AG20443 (cell line): ENCODE measurements at places on chromosomes 3 and 15.
A peak's percentile ranks its signal among the peaks of the same experiment; 100 is the strongest.

DNA sequence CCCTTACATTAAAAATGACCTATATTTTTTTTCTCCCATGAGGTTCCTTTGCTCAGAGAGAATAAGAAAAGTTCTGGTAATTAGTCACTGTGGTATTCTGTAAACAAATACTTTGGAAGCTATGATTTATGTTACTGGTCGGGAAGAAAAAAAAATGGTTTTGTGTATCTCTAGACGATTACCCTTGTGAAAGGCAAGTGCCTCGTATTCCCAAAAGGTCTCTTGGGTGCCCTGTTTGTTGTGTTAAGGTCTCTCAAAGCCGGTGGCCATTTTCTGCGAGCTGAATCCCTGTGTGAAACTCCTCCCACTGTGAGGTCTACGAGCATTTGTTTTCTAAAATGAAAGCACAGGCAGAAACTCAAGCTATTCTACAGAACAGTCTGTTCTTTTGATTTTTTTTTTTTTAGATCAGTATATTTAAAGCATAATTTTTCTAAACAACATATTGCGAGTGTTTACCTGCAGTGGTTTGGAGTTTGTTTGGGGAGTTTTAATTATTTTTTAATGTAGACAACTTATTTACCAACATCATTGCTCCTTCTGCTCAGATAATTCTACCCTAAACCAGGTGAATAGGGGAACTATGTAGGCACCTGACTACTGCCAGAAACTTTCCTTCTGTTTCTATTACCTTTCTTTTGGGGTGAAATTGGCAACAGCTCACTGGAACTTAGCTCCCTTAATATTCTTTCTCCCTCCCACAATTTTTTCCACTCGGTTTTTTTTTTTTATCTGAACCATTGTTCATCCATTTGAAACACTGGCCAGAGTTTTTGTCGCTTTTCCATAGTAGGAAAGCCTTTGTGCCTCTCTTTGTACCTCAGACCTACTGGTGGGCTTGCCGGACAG is 44.0 kb downstream of the ZBTB38 start:
- peak; percentile 40 for DNase-seq

GRCh38 chr3:36434687-36435426 is 54.6 kb downstream of the STAC start:
- DNase-seq, result peak; percentile 76

DNA sequence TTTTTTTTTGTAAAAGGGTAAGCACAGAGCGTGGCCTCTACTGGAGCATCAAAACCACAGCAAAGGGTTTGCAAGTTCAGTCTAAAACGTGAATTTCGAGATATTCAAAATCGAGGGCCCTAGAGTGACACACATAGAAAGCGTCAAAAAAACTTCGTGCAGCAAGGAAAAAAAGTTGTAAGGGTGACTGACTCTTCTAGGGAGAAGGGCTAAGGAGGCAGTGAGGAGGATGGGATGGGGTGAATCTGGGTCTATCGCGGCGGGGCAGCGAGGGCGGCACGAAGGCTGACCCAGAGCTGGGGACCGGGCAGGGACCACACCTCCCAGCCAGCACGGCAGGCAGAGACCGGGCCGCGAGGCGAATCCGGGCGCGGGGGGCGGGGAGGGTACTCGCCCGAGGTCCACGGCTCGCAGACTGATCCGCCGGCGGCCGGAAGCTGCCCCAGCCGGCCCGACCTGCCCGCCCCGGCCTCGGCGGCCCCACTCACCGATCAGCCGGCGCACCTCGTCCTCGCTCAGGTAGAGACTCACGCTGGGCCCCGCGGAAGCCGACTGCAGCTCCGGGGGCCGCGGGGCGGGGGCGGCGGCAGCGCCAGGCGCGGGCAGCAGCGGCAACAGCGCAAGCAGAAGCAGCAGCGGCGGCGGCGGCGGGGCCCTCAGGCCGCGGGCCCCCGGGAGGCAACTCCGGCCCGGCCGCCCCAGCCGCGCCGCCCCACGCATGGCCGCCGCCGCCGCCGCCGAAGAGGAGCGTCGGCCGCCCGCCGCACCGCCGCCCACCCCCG is 533 bp downstream of the RYK start:
- peak; percentile 81 for DNase-seq

DNA sequence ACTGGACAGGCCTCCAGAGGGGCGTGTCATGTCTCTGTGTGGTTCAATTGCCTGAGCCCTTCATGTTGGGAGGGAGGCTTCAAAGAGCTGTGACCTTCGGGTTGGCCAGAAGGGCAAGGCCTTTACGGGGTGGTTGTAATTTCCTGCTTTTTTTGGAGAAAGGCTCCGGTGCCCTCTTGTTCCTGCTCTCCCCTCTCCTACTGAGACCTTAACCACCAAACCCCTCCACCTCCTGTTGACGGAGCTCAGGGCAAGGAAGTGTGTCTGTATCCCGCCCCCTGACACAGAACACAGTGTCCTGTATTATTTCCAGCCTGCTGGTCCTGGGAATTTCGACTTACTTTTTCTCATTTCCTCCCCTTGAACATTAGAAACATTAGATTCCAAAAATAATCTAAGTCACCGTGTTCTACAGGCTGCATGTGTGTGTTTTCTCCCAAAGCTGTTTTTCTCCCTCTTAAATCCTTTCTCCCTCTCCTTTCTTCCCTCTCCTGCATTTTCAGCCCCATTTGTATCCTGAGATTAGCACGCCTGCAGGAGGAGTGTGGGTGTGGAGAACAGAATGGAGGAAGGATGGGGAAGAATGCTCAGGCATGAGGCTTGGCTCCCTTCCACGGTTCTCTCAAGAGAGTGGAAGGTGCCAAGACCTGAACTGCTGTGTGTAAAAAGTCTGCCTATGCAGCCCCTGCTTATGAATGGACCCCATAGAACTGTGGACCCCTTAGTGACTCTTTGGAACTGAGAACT is 285.4 kb upstream of the ROPN1 start:
- DNase-seq, result peak; percentile 19

GRCh38 chr3:160136421-160136820 is 88.8 kb upstream of the C3orf80 start:
- no peak for DNase-seq

GRCh38 chr3:138748190-138748589 is 86.5 kb downstream of the PIK3CB start:
- DNase-seq, result no peak

DNA sequence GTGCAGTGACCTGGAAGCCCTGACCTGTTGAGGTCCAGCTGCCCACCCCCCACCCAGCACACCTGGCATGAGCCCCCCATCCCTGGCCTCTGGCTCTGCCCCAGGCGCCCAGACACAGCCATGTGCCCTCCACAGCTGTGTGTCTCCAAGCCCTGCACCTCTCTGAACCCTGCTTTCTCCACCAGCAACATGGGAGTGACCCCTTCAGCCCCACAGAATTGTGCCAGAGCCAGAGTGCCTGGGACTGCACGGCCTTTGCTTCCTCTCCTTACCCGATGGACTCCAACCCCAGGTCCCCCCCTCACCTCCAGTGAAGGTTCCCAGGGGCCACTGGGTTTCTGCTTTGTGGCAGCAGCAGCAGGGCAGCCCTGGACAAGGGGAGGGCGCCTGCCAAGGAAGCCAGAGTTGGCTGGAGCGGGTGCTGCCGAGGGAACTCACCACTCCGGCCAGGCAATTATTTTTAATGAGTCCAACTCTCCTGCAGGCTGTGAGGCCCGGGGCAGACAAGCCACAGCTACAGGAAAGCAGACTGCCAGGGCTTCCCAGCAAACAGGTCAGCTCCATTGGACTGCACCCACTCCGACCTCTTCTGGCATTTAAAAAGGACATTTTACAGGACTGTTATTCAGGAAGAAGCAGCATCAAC is 24.1 kb downstream of the PRR20G start:
- no peak for DNase-seq

DNA sequence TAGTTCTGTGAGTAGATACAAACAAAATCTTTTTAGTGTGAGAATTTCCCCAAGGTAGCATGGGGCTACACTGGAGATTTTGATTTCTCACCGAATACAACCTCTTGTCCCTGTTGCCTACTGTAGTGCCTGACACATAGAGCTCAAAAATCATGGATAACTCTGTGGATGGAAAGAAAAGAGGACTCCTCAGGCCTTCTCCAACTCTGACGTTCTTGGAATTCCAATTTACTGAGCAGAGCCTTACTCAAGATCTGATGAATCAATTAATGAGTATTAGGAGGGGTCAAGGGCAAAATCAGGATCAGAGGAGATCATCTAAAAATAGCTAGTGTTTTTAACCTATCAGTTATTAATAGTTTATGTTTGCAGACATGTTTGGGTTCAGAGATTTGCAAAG is 46.7 kb upstream of the PYDC2 start:
- DNase-seq, result peak; percentile 20

GRCh38 chr3:71876135-71877105 is 91.5 kb upstream of the PROK2 start:
- DNase-seq, result no peak

GRCh38 chr3:157130467-157131251 is 29.3 kb downstream of the CCNL1 start:
- peak; percentile 69 for DNase-seq

- no peak for DNase-seq
Measured at GRCh38 chr15:66399276-66399675, 12.6 kb downstream of the MAP2K1 start.

GRCh38 chr3:64225695-64226499 is 631 bp upstream of the PRICKLE2 start:
- DNase-seq, result no peak

- DNase-seq, result no peak
Measured at GRCh38 chr15:94586099-94586498, 354.7 kb downstream of the MCTP2 start.

GRCh38 chr3:17820704-17821103 is 78.3 kb upstream of the TBC1D5 start:
- DNase-seq, result no peak
